ENCODE measurements at places on chromosomes 12 and 14.

GRCh38 chr14:77224212-77224611, 42.6 kb downstream of the TMEM63C start:
- no peak for DNase-seq

DNA sequence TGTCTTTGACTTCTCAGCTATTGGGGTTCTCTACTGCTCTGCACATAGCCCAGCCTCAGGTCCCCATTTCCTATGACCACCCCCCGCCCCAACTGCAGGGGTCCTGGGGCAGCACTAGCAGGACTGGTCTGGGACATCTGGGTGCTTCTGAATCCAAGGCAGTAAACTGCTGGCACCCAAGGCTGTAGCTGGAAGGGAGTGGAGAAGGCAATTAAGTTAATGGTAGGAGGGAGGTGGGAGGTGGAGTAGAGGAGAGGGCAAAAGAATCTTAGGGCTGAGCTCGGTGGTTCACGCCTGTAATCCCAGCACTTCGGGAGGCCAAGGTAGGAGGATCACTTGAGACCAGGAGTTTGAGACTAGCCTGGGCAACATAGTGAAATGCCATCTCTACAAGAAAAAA, 11.5 kb downstream of the PLEK2 start:
- no peak for DNase-seq

DNA sequence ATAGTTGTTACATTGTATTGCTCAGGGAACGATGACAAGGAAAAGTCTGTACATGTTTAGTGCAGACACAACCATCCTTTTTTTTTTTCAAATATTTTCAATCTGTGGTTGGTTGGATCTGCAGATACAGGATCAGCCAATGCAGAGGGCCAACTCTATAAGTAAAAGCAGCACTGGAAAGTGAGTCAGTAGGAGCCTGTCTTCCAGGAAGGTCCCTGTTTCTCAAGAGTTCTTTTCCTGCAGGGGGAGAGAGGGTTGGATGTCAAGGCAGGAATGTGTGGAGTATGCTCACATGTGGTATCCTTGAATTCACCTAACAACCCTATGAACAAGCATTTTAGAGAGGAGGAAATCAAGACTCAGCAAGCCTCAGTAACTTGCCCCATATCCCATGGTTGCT, 409.1 kb downstream of the NPAS3 start:
- no peak for DNase-seq

- DNase-seq: no peak
Measured at GRCh38 chr12:8483079-8483478, 27.3 kb downstream of the CLEC6A start.

DNA sequence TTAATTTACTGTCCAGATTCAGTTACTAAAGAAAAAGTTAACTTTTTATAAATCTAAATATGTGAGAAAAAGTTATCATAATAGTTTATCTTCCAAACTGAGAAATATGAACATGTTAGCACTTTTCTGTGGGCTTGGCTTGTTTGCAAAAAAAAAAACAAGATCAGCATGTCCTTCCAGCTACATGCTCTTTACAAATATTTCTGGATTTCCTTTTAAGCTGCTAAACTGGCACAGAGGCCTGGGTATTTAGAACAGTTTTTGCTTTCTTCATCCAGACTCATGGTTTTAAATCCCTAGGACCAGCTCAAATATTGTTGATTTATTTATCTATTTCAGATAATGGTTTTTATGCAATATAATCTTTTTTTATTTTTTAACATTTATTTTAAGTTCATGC, 1444.5 kb upstream of the FLRT2 start:
- DNase-seq: no peak

All from urothelium cell line (cell line).